ENCODE measurements at places on chromosomes 12 and 14.

- no peak for ATAC-seq
Measured at GRCh38 chr12:44626883-44627282, 249.2 kb downstream of the NELL2 start.

- no peak for ATAC-seq
Measured at GRCh38 chr14:57274551-57274950, 5.8 kb downstream of the AP5M1 start.

- no peak for ATAC-seq
Measured at GRCh38 chr12:113105606-113106271, 29.8 kb downstream of the RASAL1 start.

DNA sequence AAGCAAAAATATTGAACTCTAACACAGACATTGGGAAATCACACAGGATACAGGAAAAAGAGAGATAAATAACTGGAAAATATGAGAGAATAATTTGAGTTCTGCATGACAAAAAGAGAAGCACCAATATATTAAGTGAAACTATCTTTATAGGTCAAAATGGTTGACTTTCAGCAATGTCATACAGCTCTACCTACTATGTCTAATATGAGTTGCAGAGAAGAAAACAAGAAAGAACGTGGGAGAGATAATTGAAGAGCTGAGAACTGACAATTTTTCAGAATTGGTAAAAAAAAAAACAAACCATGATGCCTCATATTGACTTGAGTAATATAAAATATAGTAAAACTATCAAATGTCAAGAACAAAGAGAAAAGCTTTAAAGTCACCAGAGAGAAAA is 221.7 kb downstream of the BCL11B start:
- ATAC-seq = no peak

DNA sequence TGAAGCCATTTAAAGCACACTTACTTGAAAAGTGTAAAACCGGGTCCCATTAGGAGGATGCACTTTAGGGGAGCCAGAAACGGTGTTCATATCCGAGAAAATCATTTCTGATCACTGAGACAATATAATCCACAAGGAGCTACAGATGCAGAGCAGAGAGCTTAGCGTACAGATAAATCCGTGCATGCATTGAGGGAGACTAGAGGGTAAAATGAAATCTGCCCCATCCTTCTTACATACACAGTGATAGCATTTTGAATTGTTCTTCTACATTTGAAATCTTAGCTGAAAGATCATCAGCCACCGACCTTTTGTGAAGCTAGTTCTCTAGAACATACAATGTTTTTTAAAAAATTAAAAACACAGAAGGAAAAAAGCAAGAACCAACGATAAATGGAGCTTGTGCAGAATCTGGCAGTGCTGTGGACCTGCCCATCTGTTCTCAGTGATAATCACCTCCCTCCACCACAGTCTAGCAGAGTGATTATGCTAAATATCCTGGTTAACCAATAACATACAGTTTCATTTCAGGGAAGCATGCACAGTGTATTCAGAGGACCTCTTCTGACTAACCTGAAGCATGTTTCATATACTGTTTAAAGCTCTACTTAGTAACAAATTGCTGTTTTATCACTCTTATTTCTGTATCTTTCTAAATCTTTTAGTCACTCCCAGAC is 161.1 kb downstream of the PPFIA2 start:
- peak; percentile 100 for ATAC-seq

DNA sequence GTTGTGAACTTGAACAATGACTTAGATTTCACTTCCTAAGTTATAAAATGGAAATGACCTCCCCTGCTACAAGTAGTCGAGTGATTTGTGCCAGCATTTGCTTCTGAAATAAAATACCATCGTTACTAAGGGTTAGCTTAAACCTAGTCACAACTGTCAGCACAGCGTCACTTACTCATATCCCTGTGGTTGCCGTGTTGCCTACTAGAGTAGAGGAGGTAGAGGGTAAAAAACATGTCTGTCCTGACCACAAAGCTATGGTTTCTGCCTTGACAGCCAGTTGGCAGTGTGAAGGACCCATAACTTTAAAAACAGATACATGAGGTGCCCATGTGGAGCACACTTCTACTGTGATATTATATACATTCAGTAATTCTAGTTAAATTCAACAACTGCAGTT is 234.2 kb upstream of the RGS6 start:
- no peak for ATAC-seq

- no peak for ATAC-seq
Measured at GRCh38 chr14:54301359-54301758, 95.4 kb upstream of the CDKN3 start.

- ATAC-seq = peak; percentile 66
Measured at GRCh38 chr14:68979021-68979721, at the start of gene ACTN1. Gene ACTN1 (minus strand): TSS chr14:68979302. CDS start chr14:68979056, 246 bp downstream.

DNA sequence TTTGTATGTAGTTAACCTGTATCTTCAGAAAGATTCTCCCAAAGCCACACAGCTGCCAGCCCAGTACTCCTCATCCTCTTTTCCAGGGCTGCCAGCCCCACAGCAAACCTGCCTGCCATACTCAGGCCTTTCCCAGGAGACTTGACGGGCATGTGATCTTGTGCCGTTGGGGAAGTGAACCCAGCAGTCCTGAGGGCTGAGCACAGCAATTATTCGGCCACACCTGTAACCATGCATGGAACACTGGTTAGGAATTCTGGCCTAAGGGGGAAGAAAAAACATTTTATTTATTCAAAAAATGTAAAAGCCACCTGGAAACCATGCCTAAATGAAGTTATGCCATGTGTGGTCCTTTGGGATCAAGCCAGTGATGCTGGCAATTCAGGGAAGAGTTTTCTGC is 145.3 kb downstream of the GRIN2B start:
- ATAC-seq = no peak

DNA sequence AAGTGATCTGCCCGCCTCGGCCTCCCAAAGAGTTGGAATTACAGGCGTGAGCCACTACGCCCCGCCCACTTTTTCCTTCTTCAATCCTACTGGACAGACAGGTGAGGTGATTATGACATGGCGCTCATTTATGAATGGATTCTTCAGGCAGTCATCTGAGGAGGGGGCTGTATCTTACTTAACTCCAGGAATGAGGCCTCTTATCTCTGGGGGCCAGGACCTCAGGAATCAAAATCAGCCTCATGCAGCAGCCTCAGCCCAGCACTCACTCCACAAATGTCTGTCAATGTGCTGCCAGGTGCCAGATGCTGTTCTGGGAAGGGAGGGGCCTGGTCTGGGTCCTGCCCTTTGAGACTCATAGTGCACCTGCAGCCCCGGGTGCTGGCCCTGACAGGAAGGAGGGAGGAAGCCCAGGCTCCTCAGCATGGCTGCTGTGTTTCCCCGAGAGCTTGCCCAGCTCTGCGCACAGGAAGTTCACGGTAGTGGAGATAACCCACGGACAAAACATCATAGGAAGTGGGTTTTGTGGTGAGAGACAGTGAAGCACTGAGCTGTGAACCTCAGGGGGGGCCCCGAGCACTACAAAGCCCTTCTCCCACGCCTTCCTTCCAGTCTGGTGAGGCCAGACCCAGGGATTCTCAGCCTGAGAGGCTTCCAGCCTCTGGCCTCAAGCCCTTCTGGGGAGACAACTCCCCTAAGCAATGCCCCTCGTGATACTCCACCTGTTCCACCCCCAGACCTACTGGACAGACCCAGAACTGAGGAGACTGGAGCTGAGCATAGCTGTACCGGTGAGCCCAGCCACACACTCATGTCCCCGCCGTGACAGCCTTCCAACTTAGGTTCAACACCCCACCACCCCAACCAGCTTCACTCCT is 22.3 kb downstream of the GALNT6 start:
- ATAC-seq = no peak

DNA sequence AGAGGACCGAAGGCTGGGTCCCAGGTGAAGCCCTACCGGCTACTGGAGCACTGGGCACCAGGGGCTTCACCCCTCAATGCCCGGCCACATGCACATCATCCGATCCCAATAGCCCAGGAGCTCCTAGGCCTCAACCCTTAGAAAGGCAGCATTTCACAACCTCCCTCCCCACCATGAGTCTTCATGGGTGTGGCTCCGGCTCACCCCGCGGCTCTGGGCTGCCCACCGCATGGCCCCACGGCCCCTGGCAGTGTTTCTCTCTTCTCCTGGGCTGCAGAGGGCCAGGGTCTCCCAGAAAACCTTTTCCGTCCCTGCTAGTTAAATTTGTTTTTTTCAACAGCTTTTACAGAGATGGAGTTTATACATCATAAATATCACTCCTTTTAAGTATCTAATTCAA is 28.6 kb upstream of the DLK1 start:
- ATAC-seq = peak; percentile 54

DNA sequence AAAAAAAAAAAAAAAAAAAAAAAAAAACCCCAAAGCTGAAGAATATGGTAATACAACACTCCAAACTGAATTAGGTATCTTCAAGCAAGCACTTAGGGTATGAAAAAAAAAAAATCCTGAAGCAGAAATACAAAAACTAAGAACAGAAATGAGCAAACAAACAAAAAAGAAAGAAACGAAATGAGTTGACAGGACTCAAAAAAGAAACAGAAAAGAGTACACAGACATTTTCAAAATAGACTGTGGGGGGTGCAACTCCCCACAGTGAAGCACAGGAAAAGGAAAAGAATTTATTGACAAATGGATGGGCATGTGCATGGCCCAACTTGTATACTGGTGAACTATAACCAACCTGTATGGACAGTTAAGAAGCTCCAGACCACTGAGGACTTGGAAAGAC is 24.6 kb downstream of the RPS6KA5 start:
- ATAC-seq = no peak

DNA sequence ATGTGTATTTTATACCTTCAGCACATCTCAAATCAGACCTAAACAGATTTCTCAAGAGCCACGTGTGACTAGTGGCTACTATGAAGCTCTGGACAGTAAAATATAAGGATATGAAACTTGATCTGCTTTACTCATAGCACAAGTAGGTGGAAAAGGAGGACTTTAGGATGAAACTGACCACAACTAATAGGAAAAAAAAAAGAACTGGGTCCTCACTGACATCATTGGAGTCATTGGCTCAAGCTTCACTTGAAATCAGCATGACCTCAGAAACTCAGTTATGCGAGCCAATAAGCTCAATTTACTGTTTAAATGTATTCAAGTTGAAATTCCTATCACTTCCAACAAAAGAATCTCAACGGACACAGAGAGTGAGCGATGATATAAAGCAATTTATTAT is 34.1 kb upstream of the CIT start:
- no peak for ATAC-seq

- no peak for ATAC-seq
Measured at GRCh38 chr14:23933742-23934128, 19.8 kb upstream of the DHRS4 start.

DNA sequence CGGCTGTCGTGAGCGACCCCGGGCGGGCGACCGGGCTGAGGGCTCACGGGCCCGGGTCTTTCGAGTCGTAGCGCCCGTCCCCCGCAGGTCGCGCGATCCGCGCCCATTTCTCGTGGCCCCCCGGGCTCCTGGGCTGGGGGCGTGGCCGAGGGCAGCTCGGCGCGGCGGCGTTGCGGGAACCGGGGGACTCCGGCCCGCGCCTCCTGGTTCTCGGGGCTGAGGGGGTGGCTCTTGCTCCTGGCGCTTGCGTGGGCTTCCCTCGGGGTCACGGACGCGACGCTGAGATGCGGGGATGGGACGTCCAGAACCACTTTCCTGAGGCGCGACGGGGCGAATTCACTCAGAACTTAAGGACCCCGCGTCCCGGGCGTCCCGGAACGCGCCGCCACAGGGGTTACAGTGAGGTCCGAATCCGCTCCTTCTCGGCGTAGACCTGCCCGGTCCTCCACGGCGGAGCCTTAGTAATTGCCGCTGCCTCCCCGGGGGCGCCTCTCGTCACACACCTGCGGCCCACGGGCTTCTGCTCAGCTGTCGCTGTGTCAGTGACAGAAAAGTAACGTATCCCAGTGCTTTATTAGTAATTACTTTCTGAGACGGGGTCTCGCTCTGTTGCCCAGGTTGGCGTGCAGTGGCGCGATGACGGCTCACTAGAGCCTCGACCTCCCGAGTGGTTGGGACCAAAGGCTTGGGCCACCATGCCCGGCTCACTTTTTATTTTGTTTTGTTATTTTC is 606 bp downstream of the EP400 start:
- peak; percentile 37 for ATAC-seq

DNA sequence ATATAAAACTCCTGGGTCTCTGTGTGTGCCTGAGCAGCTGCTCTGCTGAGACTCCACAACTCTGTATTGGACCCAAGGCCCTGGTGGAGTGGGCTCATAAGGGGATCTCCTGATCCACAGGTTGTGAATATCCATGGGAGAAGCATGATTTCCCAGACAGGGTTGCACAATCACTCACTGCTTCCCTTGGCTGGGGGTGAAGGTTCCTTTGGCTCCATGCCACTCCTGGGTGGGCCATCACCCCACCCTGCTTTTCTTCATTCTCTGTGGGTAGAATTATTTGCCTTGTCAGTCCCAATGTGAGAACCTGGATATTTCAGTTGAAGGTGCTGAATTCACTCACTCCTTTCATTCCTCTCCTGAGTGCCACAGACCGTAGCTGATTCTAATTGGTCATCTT is 205.2 kb upstream of the TMEM260 start:
- no peak for ATAC-seq

- no peak for ATAC-seq
Measured at GRCh38 chr12:96221391-96221790, 27.2 kb downstream of the ELK3 start.

DNA sequence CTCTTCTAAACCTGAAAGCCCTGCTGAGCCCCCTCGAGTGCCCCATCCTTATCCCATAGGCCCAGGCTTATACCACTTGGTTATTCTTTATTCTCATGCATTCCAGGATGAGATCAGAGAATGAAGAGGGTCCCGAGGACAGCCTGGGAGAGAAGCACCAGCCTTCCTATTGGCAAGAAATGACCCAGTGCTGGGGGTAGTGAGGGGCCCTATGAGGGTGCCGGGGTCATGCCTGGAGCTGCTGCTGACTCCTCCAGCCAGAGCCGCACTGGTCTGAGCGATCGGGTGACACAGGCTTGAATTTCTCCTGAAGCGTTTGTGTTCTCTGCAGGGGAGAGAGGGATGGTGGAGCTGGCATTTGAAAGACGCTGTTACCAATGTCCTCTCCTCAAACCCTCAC is 18.1 kb downstream of the MORN3 start:
- peak; percentile 51 for ATAC-seq

GRCh38 chr12:19030180-19030579 is 99.4 kb upstream of the PLEKHA5 start:
- no peak for ATAC-seq

DNA sequence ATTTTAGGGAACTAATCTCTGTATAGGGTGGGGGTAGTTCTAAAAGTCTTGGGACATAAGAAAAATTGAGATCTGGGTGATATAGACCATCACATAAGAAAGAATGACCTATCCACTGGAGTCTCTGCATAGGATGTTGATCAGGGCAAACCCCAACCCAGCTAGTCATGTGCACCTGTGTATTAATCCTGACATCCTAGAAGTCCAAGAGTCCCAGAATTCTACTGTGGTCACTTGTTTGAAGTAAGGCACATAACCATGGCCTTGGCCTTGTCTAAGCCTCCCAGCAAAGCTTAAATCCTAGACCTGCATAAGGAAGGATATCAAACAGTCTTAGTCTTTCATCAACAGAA is 334.1 kb upstream of the DCN start:
- ATAC-seq = no peak

- ATAC-seq = no peak
Measured at GRCh38 chr12:27946421-27946820, 26.1 kb downstream of the PTHLH start.
